Right ventricle myocardium superior (tissue), 1 donor: ENCODE measurements at places on chromosomes 11 and 22.

DNA sequence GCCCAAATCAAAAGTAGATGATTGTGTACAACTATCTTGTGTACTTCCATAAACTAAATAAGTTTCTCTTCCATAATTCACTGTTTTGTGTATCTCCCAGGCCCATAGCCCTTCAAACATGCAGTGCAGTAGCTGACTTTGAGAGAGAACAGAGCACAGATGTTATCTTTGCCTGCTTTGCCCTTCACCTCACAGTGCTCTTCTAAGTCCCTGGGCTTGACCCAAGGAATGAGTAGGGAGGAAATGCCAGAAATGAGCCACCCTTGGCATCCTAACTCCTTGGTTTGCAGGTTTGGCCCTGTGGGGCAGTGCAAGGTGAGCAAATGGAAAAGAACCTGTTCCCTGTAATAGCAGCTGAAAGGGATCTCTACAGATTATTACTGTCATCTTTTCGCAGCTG, 79.2 kb downstream of the STIM1 start:
- no peak for DNase-seq

- DNase-seq = no peak
These were observed 297.7 kb upstream of the CCDC90B start for GRCh38 chr11:83583757-83584366.

DNA sequence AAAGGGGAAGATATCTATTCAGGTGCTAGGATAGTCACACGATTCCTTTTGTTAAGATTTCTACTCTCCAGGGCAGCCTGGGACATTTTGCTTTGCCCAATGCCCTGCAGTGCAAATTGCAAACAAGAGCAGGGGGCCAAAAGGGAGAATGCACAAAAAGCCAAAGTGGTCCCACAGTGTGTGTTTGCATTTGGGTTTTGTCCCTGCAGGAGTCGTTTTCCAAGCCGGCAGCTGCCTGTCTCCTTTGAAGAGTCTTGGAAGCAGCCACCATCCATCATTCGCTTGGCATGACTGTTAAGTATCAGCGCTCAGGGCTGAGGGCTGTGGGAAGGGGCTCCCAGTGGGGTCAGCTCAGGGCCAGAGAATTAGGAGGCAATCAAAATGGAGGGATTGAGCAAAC, 184.7 kb downstream of the MIAT start:
- no peak for DNase-seq

GRCh38 chr22:25966448-25966913, 202.8 kb upstream of the SEZ6L start:
- DNase-seq = no peak

GRCh38 chr11:105589346-105589745, 20.5 kb upstream of the GRIA4 start:
- no peak for DNase-seq

DNA sequence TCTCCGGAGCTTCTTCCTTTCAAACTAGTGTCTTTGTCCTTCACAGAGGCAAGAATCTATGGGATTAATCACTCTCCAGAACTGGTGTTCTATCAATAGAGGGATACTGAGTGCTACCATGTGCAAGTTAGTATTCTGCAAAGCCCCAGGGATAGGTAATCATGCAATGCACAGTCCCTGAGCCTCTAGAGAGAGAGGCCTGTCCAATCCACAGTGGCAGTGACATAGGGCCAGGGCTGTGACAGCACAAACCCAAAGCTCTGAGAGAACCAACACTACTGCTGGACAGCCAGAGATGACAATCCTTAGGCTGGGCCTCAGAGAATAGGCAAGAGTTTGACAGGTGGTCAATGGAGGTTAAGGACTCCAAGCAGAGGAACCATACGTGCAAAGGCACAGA, 66.8 kb upstream of the USP47 start:
- DNase-seq = no peak

DNA sequence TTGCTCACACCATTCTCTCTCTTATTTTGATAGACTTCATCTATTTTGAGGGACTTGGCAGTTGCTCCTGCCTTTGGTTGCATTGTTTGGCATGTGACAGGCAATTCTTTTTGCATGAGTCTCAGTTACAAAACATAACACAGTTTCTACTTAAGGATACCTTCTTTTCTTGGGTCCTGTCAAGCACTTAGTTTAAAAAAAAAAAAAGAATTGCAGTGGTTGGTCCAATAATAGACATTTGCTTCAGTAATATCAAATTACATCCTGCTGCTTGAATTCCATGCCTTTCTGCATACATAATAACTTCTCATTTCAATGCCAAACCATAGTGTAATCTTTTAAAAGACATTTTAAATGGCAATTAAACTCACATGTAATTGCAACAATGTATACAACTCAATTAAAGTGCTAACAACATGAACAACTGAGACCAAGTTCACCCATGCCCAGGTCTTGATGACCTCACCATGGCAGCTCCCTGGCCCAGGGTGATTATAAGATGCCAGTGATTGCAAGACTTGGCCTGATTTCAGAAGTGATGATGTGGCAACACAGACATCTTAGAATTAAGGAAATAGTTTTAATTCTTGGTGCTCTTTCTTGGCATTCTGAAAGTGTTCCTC, 32.2 kb upstream of the PLET1 start:
- DNase-seq = no peak

DNA sequence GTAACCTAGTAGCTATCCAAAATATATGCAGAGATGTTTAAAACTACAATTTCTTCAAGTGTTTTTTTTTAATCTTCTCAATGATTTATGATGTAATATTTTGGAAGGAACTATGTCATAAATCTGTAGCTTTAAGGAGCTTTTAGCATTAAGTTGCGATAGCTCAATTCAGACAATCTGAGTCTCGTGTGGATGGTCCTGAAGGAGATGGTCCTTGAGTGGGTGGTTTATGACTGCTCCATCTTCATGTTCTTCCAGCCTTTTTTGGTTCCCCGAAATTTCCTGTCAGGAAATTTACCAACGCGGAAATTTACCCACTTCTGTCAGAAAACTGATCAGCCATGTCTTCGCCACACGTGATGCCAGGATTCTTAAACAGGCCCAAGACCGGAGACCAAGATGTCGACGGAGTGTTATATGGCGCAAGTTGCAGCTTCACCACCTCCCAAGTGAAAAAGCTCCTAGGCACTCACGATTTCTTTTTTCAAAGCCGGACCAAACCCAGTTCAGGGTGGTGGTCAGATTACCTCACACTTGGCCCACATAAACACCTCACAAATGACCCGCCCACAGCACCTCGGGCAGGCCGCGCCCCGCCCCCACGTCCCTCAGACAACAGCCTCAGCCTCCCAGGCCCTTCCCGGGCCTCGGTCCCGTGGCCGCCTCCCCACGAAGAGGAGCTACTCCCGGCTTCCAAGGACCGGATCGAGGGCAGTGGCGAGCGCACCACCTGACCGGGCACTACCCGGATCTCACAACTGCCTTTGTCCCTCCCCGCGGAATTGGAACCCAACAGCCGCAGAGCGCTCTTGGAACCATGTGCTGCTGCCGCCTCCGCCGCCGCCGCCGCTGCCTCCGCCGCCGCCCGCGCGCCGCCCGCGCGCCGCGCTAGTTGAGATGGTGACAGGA, at the start of gene MORC2:
Gene MORC2 (minus strand): TSS at position 760 of the 909 bp plus-strand sequence. CDS start 885 bp downstream, outside the sequence.
- DNase-seq = no peak

GRCh38 chr11:116376547-116376946, 396.2 kb downstream of the BUD13 start:
- DNase-seq = no peak

GRCh38 chr22:27853424-27853823, 51.9 kb upstream of the MN1 start:
- no peak for DNase-seq

DNA sequence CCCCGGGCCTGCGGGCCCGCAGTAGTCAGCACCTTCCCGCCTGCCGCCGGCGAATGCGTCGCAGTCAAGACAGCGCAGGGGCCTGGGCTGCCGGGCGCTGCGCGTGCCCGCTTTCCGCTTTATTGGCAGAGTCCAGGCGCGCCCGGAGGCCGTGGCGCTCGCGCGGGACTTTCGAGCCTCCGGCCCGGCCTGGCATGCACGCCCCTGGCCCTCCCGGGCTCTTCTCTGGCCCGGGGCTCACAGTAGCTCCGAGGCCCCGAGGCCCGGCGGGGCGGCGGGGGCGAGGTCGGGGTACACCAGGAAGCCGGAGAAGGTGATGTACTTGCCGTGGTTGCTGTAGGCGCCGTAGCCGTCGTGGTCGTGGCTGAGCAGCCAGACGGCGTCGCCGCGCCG, 3.1 kb downstream of the FAM180B start:
- DNase-seq = no peak
